ENCODE measurements at places on chromosomes 11 and 22.
A peak's percentile ranks its signal among the peaks of the same experiment; 100 is the strongest.

- DNase-seq: no peak
Measured at GRCh38 chr11:121561240-121561639, 108.5 kb upstream of the SORL1-AS1 start.

DNA sequence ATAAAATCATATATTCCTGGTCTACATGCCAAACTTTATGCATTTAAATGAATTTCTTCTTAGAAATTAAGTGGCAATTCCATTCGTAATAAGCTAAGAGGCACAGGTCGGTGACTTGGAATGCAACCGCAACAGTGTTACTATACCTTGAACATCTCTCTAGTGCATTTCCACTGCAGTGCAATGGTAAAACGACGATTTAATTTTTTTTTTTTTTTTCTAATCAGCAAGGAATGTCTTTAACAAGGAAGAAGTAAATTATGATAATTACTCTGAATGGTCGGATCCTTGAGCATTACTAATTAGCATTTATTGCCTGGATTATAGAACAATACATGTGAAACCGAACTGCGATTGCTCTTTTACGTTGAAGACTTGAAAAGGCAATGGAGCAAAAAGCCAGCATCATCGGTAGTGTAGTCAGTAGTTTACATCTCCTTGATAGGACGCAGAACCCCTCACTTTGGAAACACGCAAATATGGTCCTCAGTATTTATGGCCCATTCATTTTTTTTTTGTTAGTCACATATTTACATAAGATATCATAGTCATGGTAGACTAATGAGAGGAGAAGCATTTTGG is 20.2 kb downstream of the BLID start:
- DNase-seq: no peak

GRCh38 chr11:123478352-123478987 is 48.4 kb downstream of the GRAMD1B start:
- peak; percentile 48 for DNase-seq

- no peak for DNase-seq
Measured at GRCh38 chr22:40256516-40256915, 78.8 kb downstream of the TNRC6B start.

DNA sequence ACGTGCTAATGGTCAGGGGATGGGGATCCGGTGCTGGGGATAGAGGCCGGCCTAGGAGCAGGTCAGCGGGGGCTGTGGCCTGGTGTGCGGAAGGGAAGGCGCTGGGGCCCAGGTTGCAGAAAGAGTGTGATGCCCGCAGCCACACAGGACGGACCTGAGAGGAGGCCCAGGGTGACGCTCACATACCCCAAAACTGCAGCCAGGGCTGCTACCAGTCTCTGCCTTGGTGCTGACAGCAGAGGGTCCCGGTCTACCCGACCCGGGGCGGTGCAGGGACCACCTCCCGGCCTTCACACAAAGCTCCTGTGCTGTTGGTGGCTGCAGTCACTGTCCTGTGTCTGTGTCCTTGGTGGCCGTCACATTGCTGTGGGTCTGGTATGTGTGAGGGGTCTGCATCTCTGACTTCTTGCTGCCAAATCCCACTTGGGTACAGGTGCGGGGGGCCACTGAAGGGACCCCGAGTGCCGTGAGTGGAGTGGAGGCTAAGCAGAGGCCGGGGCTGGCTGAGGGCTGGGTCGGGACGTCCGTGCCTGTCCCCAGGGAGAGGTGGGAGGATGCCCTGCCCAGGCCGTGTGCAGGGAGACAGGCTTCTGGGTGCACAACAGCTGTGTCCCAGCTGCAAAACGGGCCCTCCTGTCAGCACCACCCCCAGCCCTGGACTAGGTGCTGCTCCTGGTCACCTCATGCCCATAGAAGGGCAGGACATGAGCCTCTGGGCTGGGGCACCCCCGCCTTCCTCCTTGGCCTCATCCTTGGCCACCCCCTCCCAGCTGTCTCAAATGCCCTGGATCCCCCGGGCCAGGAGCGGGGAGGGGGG is 1.5 kb downstream of the LSP1 start:
- DNase-seq: peak; percentile 45

DNA sequence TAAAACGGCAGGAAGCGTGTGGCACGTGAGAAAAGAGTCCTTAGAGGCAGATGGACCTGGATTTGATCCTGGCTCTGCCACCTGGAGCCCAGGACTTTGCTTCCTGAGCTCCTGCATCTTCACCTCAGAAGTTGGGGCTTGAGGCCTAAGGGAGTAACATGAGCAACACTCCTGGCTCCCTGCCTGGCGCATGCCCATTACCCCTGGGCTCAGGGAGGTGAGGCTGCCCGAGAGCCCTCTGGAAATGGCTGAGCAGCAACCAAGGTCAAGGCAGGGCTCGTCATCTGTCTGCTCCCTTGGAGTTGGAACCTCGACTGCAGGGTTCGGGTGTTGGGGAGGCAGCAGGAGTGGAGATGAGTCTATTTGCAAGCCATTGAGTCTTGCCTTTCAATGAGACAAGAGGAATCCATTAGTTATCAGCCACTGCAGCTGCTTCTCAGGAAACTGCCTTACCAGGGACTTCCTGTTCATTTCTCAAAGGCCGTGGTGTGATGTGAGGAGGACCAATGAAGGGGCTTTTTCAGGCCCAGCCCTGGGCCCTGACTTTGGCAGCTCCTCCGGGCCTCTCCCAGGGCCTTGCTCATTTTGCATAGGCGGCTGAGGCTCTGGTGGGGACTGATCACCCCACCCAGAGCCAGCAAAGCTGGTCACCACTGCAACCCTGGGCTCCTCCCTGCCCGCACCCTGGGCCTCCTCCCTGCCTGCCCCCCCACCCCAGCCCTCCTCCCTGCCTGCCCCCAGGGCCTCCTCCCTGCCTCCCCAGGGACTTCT is 6.4 kb downstream of the FADS2 start:
- DNase-seq: peak; percentile 64

DNA sequence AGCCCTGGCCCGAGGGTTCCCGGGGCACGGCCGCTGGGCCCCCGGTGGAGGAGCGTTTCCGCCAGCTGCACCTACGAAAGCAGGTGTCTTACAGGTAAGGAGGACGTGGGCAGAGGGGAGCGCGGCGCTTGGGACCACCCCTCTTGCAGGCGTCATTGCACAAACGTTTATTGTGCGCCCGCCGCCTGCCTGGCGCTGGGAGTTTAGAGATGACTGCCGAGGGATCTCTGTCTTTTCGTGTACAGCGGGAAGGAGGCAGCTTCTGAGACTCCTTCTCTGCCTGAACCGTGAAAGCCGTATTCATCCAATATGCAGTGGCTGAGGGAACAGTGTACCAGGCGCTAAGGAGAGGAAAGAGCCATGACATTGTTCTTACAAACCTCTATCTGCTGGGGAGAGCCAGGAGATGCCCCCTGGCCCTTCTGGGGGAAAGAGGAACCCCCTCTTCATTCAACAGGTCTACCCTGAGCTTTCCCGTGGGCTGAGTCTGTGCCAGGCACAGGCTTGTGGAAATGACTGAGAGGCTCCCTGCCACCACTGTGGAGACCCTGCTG is 13.8 kb upstream of the DGKZ start:
- no peak for DNase-seq

DNA sequence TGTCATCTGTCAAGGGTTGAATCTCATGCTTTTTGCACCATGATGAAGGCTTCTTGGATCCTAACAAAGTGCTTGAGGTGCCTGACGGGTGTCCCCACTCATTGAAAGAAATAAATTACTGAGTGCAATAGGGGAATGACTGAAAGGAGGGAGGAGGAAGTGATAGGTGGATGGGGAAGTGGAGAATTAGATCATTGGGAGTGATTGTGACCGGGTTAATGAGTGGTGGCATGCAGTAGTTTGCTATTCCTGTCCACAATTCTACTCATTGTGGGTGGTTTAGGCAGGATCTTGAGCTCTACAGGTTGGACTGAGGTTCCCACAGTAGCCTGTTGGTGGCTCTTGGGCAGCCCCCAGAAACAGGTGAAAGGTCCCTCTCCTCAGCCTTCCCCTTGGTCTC is 44.3 kb downstream of the THAP12 start:
- no peak for DNase-seq

- no peak for DNase-seq
Measured at GRCh38 chr11:77081976-77082836, 15.4 kb downstream of the CAPN5 start.

- peak; percentile 66 for DNase-seq
Measured at GRCh38 chr11:61828629-61829407, 718 bp downstream of the FADS2 start.

DNA sequence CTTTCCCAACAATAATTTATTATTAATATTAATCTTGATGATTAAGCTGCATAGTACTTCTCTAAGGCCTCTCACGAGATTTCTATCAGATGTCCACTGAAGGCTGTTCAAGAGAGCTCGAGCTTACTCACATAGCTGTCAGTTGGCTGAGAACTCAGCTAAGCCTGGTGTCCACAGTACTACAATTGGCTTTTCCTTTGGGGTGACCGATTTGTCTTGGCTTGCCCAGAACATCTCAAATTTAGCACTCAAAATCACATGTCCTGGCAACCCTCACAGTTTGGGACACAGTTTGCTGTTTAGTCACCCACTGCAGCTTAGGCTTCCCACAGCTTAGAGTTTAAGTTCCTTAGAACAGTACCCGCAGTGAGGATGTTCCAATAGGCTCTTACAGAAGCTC is 96.5 kb downstream of the LUZP2 start:
- no peak for DNase-seq

DNA sequence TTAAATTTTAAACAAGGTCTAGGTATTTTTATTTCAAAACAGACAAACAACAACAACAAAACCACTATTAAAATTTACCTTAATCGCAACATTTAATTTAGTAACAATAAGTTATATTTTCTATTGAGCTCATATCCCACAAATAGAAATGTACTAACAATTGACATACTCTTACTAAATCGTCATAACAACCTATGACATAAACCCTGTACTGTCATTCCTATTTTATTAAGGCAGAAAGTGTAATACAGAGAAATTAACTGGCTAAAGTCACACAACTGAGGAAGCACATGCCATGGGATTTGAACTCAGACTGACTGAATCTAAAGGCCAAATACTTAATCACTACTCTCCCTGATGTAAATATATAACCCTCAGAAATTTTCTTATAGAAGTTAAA is 3.0 kb downstream of the KIF18A start:
- no peak for DNase-seq

DNA sequence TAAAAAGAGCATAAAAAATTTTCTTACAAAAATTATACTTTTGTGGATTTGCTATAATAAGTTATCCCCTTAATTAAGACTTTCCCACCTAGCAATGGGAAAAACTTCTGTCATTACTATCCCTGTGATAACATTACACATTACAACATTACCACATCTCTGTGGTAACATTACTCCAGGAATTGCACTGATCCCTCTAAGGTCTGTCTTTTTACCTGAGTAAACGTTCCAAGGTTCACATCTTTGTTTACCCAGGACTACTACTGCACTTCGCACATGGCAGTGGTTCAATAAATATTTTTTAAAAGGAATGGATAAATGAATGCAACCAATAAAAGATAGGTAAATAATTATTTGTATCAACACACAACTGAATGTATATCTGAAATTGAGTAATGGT is 92.4 kb upstream of the NOX4 start:
- no peak for DNase-seq

- DNase-seq: no peak
Measured at GRCh38 chr22:38062791-38063190, 5.6 kb downstream of the PICK1 start.

All from stimulated activated CD8-positive, alpha-beta memory T cell treated with anti-CD3 and anti-CD28 coated beads, Interleukin-4, amount 100 ng/mL, for 48 hours (primary cell).